Spleen (tissue), 13 donors: ENCODE measurements at places on chromosomes 3 and 15. TPM values are rescaled to one million over a fixed set of nuclear protein-coding genes. Genes with fewer than 3 reads are reported as not detected.

The AHSG gene
- not detected for total RNA-seq

The LRRC31 gene
- total RNA-seq, result not detected

The ARHGAP31 gene
- total RNA-seq, result 38.0 TPM

The ZPLD1 gene
- total RNA-seq, result not detected

The CCDC80 gene
- 99.9 TPM for total RNA-seq

The BNC1 gene
- total RNA-seq, result 0.13 TPM

DNA sequence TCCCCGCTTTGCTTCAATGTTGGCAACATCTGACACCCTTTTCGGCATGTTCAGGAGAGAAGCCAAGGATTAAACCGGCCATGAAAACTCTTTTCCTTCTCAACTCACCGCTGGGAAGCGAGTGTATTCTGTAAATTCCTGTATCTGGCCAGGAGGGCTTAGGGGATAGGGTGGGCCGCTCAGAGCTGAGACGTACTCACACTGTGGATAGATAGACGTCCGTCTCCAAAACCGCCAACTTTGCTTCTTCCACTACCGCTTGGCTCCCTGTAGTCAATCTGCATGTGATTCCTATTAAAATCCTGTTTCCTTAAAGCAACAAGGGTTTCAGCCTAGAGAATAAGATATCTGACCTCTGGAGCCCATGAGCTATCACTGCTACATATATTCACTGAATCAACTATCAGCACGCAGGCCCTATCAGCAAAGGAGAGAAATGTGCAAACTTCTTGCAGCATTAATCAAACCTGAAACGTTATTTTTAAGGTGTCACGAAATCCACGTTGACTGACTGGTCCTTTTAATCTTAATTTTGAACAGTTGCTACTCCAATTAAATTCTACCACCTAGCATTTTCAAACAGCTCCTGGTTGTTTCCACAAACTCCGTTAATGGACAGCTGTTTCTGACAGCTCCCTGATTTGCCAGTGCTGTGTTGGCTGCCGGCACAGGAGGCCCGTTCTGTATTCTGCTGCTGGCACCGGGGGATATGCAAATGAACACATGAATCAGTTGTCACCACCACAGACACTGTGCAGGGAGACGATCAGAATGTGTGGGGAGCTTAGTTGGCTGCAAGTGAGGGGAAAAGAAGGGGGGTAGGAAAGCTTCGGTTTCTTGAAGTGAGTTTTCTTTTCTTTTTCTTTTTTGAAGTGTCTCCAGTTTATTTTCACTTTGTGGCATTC, 438.9 kb upstream of the ARRDC4 start:
- DNase-seq, result no peak

DNA sequence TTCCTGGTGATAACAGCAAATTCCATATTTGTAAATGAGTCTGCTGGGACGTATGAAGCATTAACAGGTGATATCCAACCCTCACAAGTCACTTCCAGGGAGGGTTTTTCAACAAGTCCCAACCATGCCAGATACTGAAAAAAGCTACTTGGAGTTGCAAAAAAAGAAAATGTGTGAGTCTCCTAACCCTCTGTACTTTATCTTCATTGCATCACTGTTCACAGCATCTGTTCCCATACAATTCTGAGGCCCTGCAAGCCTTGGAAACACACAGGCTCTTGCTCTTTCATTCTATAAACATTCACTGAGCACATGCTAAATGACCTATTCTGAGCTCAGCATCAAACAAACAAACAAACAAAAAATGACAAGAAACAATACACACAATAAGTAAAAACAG, 120.8 kb downstream of the RFTN1 start:
- DNase-seq, result no peak

- DNase-seq, result no peak
These were observed 360.1 kb downstream of the CNTN4 start for GRCh38 chr3:2458816-2459215.

GRCh38 chr3:55089211-55089610, 161.4 kb upstream of the LRTM1 start:
- DNase-seq, result no peak

DNA sequence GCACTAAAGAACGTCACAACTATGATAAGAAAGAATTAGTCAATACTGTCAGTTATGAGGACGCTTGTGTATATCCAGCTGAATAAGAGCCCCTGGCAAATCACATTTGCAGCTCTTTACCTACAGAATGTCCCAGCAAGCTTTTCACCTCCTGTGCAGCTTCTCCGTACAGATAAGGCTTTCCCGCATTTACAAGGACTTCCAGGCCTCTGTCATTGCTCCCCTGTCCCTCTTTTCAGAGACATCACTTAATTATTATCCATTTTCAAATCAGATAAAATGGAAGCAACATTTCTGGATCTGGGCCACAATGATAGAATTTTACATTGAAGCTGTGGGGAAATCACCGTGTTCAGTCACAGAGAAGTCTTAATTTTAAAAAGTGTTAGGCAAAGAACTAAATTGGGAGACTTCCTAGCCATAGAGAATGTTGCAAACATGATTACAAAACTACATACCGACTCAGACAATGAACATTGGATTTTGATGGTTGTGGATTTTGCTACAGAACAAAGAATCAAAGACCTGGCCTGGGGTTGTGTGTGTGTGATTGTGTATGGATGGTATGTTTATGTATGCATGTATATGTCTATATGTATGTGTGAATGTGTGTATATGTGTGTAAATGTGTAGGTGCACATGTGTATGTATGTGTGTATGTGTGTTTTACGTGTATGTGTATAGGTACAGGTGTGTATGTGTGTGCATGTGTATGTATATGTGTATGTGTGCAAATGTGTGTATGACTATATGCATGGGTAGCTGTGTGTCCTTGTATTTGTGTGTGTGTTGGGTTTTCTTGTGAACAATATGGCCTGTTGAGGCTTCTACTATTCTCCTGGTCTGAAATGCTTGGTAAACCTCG, 41.5 kb downstream of the MGLL start:
- DNase-seq, result no peak

DNA sequence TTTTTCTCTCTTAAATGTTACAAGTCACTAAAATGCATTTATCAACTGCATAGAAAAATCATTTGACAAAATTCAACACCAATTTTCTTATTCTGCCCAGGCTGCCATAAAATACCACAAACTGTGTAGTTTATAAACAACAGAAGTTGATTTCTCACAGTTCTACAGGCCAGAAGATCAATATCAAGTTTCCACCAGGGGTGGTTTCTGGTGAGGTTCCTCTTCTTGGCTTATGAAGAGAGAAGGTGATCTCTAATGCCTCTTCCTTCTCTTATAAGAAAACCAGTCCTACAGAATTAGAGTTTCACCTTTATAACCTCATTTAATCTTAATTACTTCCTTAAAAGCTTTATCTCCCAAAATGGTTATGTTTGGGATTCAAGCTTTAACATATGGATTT, 10.9 kb upstream of the CD200R1L start:
- no peak for DNase-seq

GRCh38 chr3:153372326-153372725, 210.3 kb downstream of the RAP2B start:
- no peak for DNase-seq

DNA sequence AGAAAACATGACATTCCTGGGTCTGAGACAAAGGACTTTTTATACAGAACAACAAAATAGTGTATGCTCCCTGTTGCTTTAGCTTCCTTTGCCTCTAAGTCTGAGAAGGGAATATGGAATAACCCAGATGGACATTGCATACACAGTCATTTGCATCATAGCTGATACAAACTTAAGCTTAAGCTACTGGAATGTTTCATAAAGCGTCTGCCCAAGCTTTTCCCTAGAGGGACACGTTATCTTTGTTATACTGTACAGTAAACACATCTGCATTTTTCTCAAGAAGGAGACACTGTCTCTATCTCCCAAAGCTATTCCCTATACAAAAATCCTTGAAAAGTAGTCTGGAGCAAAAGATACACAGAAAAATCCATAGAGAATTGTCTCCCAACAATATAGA, 775.0 kb downstream of the DIPK2A start:
- no peak for DNase-seq

- peak; percentile 75 for DNase-seq
These were observed 8.2 kb upstream of the OCA2 start for GRCh38 chr15:28107111-28107903.

- DNase-seq, result no peak
These were observed 22.2 kb upstream of the FBN1 start for GRCh38 chr15:48667701-48668100.

GRCh38 chr3:122727294-122727693, 46.7 kb downstream of the PARP14 start:
- DNase-seq, result no peak

GRCh38 chr15:65091946-65092770, 15.6 kb downstream of the KBTBD13 start:
- DNase-seq, result no peak

GRCh38 chr3:130565224-130565623, 48.2 kb downstream of the COL6A6 start:
- DNase-seq, result no peak

DNA sequence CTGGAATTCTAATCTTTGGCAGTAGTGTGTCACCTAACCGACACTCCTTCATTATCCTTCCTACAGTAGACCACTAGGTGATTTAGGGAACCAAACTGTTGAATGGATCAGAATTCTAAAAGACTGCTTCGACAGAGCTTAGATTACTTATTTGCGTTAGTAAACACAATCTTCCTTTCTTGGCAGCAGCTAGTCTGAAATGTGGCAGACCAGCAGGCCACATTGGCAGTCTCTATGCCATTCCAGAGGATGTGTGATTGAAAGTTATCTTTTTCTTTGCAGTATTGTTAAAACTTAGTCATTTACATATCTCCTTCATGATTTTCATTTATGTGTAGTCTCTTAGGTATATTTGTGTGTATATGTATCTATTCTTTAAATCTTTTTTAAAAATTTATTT, 23.6 kb downstream of the MBNL1 start:
- DNase-seq, result no peak

DNA sequence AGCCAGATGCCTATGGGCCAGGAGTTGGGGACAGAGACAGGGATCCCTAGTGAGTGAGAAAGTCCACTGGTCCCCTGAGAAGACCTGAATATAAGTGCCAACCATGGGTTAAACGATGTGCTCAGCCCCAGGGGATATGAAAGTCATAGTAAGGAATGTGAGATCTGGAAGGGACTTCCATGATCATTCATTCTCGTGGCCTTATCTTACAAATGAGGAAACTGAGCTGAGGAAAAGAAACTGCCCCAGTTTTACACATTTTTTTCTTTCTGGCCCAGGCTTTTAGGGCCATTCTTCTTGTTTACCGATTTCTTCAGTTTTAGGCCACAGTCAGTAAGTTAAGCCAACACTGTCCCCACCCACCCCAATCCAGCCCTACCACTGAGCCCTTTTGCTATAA, 11.1 kb downstream of the CD80 start:
- no peak for DNase-seq

DNA sequence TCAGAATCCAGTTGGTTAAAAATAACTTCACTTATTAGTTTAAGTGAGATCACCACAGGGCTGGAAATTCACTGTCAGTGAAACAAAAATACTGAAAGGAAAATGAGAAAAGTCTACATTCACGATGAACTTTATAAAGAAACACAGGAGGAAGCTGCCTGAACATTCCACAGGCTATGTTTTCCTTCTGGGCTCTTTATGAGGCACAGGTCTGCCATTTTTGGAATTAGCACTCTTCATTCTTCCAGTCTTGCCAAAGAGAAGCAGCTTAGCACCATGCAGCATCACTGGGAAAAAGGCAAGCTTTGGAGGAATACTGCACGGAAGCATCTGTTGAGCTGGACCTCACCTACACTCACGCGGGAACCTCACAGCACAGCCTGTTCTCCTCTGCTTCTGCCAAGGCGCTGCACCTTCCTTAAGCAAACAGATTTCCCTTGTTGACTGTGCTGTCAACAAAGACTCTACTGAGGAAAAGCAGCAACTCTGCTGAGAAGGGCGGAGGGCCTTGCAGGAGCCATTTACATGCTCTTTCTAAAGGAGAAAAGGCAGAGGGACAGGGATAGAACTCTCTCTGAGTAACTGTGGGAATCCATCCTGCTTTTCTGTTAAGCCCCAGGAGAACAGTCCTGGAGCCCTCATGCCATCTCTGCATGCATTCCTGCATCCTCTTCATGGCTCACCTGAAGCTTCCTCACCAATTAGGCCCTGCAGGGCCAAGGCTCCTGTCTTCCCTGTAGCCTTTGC, 15.7 kb downstream of the SUSD5 start:
- DNase-seq, result no peak

DNA sequence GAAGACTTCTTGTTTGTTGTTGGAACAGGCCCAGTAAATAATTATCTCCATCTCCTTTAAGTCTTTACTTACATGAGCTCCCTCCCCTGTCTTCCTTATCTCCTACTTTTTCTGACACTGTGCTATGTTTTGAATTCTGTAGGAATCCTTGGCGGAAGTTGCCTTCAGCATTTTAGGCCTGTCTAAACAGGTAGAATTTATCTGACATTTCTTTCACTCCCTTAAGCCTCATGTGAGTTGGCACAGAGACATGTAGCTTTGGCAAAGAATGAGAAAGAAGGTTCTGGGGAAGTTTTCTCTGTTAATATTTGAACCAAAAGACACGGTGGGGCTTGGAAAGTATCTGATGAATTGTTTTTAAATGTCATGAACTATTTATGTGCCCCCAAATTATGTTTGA, 8.1 kb downstream of the MCTP2 start:
- no peak for DNase-seq

DNA sequence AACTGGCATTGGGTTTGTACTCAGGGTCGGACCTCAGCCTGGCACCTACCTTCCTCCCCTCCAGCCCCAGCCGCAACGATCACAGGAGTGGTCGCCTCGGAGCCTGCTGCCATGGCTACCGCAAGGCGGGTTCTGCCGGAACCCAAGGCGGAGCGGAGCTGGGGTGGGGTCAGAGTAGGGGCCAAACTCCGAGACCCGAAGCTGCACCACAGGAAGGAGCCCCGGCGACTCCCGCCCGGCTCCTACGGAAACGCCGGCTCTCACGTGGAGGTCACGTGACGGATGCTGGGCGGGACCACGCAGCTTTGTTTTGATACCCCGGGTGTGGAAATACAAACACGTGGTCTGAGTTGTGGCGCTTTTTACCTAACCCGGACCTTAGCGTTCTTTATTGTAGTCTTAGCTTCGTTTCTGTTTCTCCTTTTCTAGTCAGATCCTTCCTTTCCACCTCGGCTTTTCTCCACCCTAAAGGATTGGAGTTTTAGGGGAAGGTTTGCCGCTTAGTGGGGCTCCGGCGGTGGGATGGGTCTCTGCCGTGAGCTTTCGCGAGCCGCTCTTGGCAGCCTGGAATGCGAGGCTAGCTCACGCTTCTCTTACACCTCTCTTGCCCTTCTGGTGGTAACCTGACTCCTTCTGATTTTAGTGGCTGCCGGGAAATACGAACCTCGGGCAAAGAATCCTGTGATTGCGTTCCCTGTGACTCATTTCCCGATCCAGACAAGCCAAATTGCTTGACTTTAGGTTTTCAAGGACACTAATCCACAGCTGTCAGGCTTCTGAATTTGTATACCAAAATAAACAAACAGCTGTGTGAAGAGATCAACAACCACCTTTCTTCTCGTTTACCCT, at the start of gene HSPBAP1:
Gene HSPBAP1, minus strand, starts transcription at position 264 of the 849 bp plus-strand sequence. Its CDS starts 151 bp downstream, at position 113.
- DNase-seq, result peak; percentile 98

DNA sequence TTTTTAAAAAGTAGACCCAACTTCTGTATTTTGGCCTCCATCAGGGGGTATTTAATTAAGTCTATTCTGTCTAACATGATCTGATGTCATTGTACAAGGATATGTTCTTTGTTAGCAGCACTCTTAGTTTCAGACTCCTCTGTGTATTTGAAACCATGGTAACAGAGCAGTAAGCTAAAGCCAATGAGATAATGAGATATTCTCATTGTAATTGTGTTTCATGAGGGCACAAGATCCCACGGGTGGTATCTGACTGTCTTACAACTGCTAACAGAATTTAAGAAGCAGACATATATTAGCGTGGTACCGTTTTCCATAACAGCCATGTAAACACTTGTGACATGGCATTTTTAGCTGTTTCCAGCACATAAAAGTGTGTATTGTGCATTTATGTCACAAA, 251.2 kb upstream of the VEPH1 start:
- DNase-seq, result no peak
